ENCODE measurements at places on chromosomes 16 and 17. TPM values are rescaled to one million over a fixed set of nuclear protein-coding genes. Genes with fewer than 3 reads are reported as not detected.

DNA sequence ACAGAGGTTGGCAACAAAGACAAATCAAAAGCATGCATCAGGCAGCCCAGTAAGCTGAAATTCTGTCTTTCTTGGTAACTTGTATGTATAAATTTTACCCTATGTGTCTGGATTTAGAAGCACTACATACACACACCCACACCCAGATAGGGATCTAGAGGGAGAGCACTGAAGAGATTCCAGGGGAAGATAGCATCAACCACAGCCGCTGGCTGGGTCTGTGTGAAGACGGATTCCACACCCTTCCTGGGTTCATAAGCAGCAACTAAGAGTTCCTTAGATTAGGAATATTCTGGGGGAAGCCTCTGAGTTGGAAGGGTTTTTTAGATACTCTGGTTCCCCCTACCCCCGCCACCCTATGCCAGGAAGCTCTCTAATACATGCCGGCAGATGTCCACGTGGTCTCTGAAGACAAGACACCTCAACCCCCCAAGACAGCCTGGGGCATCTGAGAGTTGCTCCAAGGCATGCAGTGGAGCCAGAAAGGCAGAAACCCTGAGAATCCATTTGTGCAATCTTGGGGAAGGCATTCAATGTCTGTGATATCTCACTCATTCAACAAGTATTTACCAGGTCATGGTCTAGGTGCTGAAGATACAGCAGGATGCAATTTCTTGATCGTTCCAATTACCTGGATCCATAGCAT, 86.4 kb downstream of the NOG start:
- no peaks in the 10 kb centered on the region for H3K36me3 ChIP-seq
- H3K27ac ChIP-seq, result no peak overlapping the region
- DNase-seq, result no peak
- H3K27me3 ChIP-seq, result peaks cover 48% of the 10 kb centered on the region

DNA sequence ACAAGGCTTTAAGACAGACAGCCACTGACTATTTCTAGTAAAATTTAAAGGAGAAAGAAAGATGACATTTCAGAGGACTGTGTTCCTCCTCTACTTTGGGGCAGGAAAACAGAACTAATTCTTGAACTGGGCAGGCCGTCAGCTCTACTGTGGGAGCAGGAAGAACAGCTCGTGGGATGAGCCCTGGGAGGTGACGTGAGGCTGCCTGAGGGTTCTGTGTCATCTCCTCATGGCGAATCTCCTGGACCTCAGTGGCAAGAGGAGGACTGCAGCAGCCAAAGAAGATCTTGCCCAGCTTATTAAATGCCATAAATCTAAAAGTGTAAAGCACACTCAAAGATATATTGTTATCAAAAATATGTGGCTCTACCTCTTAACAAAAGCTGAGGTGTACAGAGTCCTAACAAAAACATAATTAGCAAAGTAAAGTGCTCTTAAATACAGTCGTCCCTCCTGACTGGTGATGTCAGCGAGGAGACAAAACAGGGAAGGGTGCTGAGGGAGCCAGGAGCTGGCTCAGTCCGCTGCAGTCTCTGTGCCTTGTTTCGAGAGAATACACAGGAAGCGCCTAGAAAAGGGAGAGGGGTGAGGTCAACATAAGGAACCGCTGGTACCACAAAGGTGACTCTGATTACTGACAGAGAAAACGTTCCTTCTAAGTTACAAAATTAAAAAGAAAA, 58.0 kb downstream of the CREBBP start:
- no peak overlapping the region for H3K4me3 ChIP-seq
- H3K27me3 ChIP-seq, result no peaks in the 10 kb centered on the region

- H3K27me3 ChIP-seq, result no peaks in the 10 kb centered on the region
- peaks cover 80% of the 10 kb centered on the region for H3K4me1 ChIP-seq
- DNase-seq, result no peak
- H3K27ac ChIP-seq, result peak overlapping the region; percentile 77
- H3K36me3 ChIP-seq, result no peaks in the 10 kb centered on the region
These were observed 24.9 kb downstream of the LITAF start for GRCh38 chr16:11561856-11562255.

- DNase-seq, result no peak
- no peak overlapping the region for H3K27ac ChIP-seq
- no peaks in the 10 kb centered on the region for H3K4me1 ChIP-seq
- no peak overlapping the region for H3K4me3 ChIP-seq
- H3K36me3 ChIP-seq, result no peaks in the 10 kb centered on the region
- no peaks in the 10 kb centered on the region for H3K27me3 ChIP-seq
These were observed 38.2 kb upstream of the LITAF start for GRCh38 chr16:11624636-11625607.

- H3K36me3 ChIP-seq, result no peaks in the 10 kb centered on the region
- H3K27ac ChIP-seq, result no peak overlapping the region
- no peak overlapping the region for H3K4me3 ChIP-seq
- no peaks in the 10 kb centered on the region for H3K4me1 ChIP-seq
- DNase-seq, result no peak
These were observed 146.2 kb downstream of the ENGASE start for GRCh38 chr17:79220713-79221291.

DNA sequence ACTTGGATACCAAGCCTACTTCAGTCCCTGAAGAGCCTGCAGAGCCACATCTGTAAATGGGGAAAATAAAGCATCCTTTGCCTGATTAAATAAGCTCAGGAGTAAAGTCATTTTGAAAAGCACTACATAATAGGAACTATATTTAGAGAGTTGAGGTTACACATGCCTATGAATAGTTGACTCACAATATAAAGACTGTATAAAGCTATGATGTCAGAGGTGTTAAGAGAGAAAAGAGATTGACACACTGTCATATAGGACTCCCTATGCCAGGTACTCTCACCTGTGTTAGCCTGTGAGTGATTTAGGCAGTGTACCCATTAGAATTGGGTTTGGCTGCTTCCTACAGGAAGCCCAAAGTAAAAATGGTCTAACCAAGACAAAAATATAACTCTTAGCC, 87.7 kb upstream of the CRHR1 start:
- no peaks in the 10 kb centered on the region for H3K27me3 ChIP-seq
- H3K27ac ChIP-seq, result no peak overlapping the region
- no peak overlapping the region for H3K4me3 ChIP-seq
- no peak for DNase-seq
- H3K36me3 ChIP-seq, result no peaks in the 10 kb centered on the region
- H3K4me1 ChIP-seq, result no peaks in the 10 kb centered on the region

GRCh38 chr16:19073344-19073743, 5.9 kb downstream of the COQ7 start:
- H3K36me3 ChIP-seq, result no peaks in the 10 kb centered on the region
- H3K4me1 ChIP-seq, result peaks cover 22% of the 10 kb centered on the region
- H3K27ac ChIP-seq, result no peak overlapping the region
- DNase-seq, result no peak

DNA sequence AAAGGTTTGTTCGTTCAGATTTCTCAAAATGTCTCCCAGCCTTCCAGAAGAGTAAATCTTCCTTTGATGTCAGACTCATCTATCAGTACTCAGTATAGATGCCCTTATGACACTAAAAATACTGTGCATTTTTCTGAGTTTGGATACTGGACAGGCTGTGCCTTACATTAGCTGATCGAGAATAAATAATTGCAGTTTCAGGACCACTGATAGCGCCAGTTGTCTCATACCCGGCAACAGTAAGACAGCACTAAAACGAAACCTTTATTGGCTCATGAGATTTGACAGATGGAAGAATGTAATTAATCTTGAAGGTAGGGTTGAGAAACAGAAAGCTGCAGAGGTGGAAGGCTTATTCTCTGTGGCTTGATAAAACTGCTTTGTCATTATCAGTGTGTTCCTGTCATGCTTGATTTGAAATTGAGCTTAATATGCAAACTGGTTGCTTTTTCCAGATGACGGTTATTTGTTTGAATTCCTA, 1.2 kb downstream of the ATP6V0A1 start:
- no peak for DNase-seq
- H3K4me1 ChIP-seq, result peaks cover 35% of the 10 kb centered on the region
- H3K4me3 ChIP-seq, result peak overlapping the region; percentile 75
- no peaks in the 10 kb centered on the region for H3K36me3 ChIP-seq
- H3K27ac ChIP-seq, result peak overlapping the region; percentile 95

GRCh38 chr17:68993112-68993511, 37.9 kb upstream of the ABCA8 start:
- no peak overlapping the region for H3K4me3 ChIP-seq
- no peaks in the 10 kb centered on the region for H3K4me1 ChIP-seq
- H3K36me3 ChIP-seq, result no peaks in the 10 kb centered on the region
- no peak for DNase-seq
- H3K27ac ChIP-seq, result no peak overlapping the region

DNA sequence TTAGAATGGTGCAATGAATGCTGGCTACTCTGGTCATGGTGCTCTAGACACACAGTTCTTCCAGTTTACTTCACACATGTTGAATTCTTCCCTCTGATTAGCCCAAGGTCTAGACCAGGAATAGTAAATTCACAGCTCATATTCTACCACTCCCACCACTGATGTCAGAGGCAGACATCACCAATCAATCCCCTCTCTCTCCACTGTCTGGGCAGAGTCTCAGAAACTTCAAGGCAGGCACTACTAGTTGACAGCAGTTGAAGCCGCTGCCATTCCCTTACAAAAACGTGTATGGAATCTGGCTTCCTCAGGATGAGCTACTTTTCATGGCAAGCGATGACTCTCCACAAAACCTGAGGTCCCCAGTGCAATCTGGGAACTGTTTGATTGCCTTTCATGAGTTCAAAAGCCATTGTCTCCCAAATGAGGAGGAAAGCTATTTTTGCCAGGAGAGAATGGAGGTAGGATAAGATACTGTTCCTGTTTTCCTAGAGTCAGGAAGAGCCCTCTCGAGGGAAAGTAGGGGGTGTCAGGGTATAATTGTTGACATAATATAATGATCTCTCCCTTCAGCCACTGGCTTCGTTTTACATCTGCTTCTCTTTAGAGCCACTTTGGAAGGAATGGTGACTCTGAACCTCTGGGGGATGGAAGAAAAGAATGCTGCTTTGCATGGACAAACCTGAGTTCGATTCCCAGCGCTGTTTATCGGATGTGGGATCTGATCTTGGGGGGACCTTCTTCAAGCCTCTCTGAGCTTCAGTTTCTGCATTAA, 90.0 kb downstream of the FOXL1 start:
- H3K4me1 ChIP-seq, result no peaks in the 10 kb centered on the region
- no peaks in the 10 kb centered on the region for H3K36me3 ChIP-seq
- peaks cover 13% of the 10 kb centered on the region for H3K27me3 ChIP-seq
- no peak overlapping the region for H3K4me3 ChIP-seq
- no peak for DNase-seq

- H3K27ac ChIP-seq, result no peak overlapping the region
- H3K4me1 ChIP-seq, result no peaks in the 10 kb centered on the region
- H3K4me3 ChIP-seq, result no peak overlapping the region
These were observed 31.6 kb upstream of the CDH15 start for GRCh38 chr16:89139907-89140361.

- no peak for DNase-seq
- no peaks in the 10 kb centered on the region for H3K27me3 ChIP-seq
- no peak overlapping the region for H3K27ac ChIP-seq
- no peaks in the 10 kb centered on the region for H3K36me3 ChIP-seq
These were observed 22.1 kb downstream of the NOS2 start for GRCh38 chr17:27778183-27778582.

GRCh38 chr16:14309001-14309886, 238.1 kb downstream of the MRTFB start:
- DNase-seq, result no peak
- no peaks in the 10 kb centered on the region for H3K36me3 ChIP-seq
- H3K27ac ChIP-seq, result no peak overlapping the region
- no peaks in the 10 kb centered on the region for H3K27me3 ChIP-seq
- no peak overlapping the region for H3K4me3 ChIP-seq

DNA sequence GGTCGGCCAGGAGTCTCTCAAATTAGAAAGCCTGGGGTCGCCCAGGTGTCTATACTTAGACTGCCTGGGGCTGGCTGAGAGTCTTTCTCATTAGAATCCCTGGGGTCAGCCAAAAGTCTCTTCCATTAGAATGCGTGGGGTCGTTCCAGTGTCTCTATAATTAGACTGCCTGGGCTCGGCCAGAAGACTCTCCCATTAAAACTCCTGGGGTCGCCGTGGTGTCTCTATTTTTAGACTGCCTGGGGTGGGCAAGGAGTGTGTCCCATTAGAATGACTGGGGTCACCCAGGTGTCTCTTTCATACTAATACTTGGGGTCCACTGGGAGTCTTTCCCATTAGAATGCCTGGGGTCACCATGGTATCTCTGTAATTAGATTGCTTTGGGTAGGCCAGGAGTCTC, 2227.7 kb downstream of the TP53TG3F start:
- DNase-seq, result no peak
- H3K27ac ChIP-seq, result no peak overlapping the region
- H3K4me3 ChIP-seq, result no peak overlapping the region
- no peaks in the 10 kb centered on the region for H3K27me3 ChIP-seq

DNA sequence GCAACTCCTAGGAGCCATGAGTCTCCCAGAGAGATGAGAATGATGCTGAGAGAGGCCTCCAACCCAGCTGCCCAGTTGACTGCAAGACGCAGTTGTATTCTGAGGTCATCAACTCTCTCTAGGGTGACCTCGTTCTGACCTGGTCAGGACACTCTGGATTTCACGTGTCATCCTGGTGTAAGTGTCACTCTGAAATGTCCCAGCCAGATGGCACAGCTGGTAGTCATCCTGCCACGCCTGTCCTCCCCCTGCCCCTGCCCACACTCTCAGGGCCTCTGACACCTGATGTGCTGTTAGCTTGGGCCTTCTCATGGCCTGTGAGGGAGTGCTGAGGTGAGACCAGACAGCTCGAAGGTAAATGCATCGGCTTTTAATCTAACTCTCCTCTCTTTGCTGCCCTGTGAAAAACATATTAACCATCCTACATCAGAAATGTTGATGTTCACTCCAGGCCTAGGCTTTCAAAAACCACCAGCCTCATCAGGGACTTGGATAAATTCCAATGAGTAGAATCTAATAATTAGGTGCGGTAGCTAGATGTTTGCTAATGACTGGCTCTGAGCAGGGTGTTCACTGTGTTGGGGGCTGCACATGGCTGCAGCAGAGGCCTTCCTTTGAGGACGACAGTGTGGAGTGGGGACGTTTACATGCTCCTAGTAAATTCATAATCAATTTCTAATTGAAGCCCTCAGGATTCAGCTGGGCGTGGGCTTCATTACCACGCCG, 13.8 kb downstream of the MLYCD start:
- no peaks in the 10 kb centered on the region for H3K4me1 ChIP-seq
- H3K27me3 ChIP-seq, result no peaks in the 10 kb centered on the region
- H3K36me3 ChIP-seq, result peaks cover 98% of the 10 kb centered on the region
- H3K27ac ChIP-seq, result no peak overlapping the region

- no peak overlapping the region for H3K4me3 ChIP-seq
- no peak for DNase-seq
- no peak overlapping the region for H3K27ac ChIP-seq
- H3K36me3 ChIP-seq, result no peaks in the 10 kb centered on the region
- H3K4me1 ChIP-seq, result no peaks in the 10 kb centered on the region
- H3K27me3 ChIP-seq, result no peaks in the 10 kb centered on the region
These were observed 184.0 kb downstream of the CYLD start for GRCh38 chr16:50925758-50926357.

PRAC2 gene
- total RNA-seq, result not detected

CBLN1 gene
- total RNA-seq, result not detected

ZFP90 gene
- 54.1 TPM for total RNA-seq

RNF227 gene
- total RNA-seq, result 3.3 TPM

TERB1 gene
- not detected for total RNA-seq

TMEM92 gene
- total RNA-seq, result 0.59 TPM

ZG16 gene
- not detected for total RNA-seq

IGSF6 gene
- total RNA-seq, result 2.4 TPM
